Hematopoietic multipotent progenitor cell treated with erythropoietin and hydrocortisone succinate and interleukin-3 and kit ligand, for 15 days (in vitro differentiated cells): ENCODE measurements at places on chromosomes 2 and 18.

DNA sequence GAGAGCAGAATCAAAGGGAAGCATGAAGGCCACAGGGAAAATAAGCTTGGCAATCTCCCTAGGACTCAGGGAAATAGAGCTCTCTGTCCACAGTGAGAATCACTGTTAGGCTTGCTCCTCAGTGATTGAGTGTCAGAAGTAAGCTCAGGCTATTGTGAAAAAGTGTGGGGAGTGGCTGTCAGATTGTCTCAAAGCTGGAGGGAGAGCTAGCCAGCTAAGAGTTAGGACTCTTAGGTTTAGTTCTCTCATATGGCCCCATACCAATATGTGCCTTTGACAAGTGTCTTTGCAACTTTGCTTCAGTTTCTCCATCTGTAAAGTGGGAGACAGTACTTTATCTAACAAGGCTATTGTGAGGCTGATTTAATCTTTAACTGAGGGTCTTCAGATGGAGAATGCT lies 17.2 kb downstream of the EIF4E2 start:
- peak; percentile 8 for DNase-seq

- DNase-seq: no peak
Observed at GRCh38 chr2:132671151-132671835, 1.3 kb upstream of the LYPD1 start.

DNA sequence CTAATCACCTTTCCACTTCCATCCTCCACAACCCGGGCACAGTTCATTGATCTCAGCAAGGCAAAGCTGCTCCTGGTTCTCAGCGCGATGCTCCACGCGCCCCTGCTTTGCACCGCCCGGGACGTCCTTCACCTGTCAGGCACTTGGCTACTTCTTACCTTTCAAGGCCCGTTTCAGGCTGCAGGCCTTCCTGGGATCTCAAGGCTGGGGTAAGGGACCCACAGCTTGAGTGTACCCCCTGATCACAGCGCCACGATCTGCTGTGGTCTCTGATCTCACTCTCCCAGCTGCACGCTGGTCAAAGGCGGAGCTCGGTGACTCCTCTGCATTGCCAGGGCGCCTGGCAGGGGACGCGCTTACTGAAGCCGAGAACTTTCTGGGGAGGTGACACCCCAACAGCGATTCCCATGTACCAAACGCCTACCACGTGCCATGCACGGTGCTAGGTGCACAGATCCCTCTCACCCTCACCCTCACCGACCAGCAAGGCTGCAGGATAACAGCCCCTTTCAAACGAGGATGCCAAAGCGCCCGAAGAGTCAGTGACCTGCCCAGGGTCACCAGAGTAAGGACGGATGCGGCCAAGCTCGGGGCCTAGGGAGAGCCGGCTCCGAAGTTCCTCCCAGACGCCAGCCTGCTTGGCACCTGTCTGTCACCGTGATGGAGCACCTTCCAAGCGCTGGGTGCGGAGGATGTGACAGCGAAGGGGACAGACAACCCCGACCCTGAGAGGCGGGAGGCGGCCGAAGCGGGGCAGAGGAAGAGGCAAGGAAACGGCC lies 818 bp downstream of the ITGB1BP1 start:
- DNase-seq: peak; percentile 34

- no peak for DNase-seq
Observed at GRCh38 chr2:221571551-221572218, 419 bp downstream of the EPHA4 start.

DNA sequence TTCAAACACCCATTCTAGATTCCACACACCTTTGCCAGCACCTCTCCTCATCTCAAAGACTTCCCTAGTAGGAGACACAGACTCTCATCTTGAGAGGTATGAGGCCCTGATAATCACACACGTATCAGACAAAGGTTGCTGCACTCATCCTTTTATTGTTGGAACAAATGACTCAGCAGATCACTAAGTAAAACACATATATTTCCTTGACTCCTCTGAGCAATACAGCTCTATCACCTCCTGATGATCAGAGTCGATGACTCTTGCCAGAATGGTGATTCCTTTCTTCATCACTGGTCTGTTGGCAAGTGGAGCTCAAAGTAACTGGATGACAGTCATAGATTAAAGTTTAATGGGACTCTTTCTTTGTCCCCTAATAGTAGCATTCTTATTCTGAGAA lies 1049.2 kb upstream of the ZEB2 start:
- DNase-seq: no peak

- no peak for DNase-seq
Observed at GRCh38 chr18:42373584-42373983, 418.6 kb downstream of the PIK3C3 start.

- no peak for DNase-seq
Observed at GRCh38 chr2:225920621-225921220, 521.2 kb downstream of the NYAP2 start.

DNA sequence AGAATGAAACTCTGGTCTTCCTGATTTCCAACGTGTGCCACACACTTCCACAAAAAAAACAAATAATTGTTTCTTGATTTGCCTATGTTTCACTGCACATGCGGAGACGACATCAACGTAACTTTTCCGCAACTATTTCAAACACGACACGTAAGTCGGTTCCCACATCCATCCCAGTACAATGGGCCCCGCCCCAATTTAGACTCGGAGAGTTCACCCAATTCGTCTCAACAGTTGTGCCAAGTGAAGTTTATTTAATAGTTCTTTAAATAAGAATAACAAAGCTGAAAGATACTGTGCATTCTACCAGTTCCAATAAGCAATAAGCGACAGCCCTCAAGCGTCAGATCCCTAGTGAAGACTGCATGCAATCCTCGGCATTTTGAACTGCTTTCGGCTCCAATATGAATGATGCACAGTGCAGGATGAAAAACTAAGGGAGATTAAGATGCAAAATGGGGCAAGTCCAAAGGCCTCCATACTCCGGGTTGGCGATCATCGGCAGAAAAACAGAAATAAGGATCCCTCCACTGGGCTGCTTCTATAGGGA lies 664 bp downstream of the CCT4 start:
- no peak for DNase-seq

DNA sequence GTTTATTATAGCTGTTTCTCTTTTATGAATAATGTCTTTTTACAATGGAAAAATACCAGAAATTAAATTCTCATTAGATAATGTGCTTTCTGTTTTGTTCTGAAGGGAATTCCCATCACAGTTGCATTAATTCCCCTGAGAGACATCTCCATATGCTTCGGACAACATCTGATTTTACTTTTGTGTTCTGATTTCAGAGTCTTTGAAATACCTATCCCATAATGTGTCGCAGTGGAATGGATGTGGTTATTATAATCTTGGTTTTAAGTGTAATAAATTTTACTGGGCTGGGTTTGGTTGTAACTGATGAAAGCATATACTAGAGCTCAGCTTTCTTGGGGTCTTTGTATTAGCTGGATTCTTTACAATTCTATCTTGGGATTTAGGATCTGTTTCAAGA lies 12.5 kb downstream of the SPTBN1 start:
- DNase-seq: no peak

- no peak for DNase-seq
Observed at GRCh38 chr18:33114749-33115148, 325.8 kb downstream of the CCDC178 start.

GRCh38 chr2:28391564-28392296 lies 928 bp upstream of the FOSL2 start:
- peak; percentile 69 for DNase-seq

GRCh38 chr2:71965530-71965929 lies 182.1 kb downstream of the CYP26B1 start:
- no peak for DNase-seq

DNA sequence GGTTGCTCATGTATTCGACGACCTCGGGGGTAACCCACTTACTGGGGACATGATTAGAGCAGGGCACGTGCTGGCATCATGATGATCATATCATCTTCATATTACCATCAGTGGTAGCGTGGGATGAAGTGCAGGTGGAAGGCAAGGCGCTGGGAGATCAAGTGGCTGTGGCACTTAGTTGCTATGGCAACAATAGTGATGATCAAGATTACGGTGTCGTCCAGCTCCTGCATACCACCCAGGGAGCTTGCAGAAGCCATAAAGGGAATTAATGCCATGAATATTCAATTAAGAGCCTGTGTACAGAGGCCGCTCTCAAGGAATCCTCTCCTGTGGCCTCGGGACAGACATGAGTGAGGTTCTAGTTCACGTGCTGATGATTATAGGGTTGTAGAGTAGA lies 237.2 kb upstream of the COPS8 start:
- DNase-seq: no peak

DNA sequence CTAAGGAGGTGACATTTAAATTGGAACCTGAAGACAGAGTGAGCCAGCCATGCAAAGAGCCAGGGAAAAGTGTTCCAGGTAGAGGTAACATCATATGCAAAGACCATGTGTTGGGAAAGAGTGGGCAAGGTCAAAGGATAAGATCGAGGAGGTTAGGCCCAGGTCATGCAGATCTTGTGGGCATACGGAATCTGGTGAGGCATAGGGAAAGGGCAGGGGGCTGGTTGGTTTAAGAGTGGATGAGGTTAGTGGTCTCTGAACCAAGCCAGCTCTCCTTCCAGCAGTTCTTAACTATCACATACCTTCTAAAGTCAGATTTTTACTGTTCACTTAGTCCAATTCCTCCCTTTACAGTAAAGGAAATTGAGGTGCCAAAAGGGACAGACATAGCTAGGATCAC lies 3.0 kb downstream of the ANKRD53 start:
- no peak for DNase-seq
